ENCODE measurements at places on chromosomes 2 and 18.

DNA sequence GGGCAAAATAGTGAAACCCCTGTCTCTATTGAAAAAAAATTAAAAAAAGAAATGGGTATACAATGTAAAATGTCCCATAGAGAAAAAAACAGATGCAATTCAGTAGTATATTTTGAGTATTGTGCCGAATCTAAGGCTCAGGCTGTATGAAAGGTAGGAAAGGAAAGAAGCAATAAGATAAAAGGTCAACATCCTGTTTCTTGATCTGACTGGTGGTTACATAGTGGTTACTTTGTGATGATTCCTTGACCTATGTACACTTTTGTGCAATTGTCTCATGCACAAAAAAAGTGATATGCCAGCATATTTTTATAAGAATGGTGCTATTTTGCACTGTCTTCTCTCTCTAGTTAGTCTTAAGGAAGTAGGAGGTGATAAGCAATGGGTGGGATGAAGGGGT lies 1333.7 kb upstream of the TMEFF2 start:
- DNase-seq: no peak

DNA sequence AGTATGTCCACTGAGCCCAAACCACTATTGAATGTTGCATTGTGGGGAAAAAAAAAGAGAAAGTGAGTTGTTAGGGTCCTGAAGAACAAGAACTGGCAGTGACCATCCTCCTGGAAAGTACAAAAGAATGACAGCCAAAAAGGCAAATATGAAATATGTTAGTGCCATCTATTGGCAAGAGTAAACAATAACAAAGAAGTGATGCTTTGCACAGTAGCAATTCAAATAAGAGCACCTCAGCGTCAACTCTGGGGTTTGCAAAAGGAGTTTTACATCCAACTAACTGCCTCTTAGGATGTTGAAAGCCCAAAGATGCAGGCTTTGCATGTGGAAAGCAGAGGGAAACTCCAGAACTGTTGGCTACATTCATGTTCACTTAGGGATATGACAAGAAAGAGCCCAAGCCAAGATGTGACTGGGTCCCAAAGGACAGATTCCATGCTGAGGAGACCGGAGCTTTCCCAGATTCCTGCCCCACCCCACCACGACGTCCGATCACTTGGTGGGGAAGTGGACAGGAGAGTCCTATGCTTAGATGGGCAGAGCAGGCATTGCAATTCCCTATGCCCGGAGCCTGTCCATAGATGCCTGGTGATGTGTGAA lies 15.6 kb downstream of the TRABD2A start:
- DNase-seq: no peak

DNA sequence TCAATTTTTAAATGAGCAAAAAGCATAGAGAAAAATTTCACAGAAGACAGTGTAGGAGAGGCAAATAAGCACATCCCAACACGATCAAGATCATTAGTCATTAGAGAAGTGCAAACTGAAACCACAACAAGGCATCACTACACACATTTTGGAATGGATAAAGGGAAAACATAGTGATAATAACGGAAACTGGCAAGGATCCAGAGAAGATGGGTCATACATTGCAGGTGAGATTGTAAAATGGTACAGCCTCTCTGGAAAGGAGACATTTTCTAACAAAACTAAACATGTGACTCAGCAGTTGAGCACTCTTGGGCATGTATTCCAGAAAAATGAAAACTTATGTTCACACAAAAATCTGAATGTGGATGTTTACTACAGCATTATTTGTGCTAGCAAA lies 98.3 kb upstream of the TMEM17 start:
- DNase-seq: no peak

GRCh38 chr2:185132501-185133041 lies 534.2 kb downstream of the ZNF804A start:
- no peak for DNase-seq

- no peak for DNase-seq
Observed at GRCh38 chr2:28052691-28053090, 162.2 kb downstream of the BABAM2 start.

DNA sequence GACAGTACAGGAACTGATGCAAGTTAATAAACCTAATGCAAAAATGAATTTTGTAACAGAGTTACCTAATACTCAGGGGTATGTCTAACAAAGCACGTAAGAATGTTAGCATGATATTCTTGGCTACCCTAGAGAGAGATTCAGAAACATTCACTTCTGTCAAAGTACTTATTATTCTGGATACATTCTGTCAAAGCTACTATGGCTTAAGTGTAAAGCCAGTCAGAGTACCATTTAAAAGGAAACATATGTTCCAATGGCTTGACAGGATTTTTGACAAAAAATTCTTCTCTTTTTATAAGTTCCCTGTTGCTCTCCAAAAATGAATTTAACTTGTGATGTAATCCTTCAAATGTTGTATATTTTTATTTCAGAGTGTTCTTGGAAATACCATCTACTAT lies 85.5 kb downstream of the PIGN start:
- no peak for DNase-seq

- DNase-seq: no peak
Observed at GRCh38 chr18:2961821-2962220, 51.1 kb downstream of the LPIN2 start.

DNA sequence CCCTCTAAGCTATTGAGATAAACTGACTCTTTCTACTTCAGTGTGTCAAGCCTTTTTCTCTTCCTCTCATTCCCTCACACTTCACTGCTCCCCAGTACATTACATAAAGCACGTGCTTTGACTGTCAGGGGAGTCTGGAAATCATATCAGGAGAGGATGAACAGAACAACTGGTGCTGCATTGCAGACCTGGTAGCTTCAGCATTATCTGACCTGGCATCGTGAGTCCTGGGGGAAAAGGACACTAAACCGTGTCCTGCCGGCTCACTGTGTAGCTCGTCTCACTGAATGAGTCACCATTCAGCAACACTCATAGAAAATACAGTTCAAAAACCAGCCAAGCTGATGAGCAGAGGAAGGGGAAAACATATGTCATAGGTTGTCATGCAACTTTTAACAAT lies 108.5 kb upstream of the UNC80 start:
- DNase-seq: no peak

DNA sequence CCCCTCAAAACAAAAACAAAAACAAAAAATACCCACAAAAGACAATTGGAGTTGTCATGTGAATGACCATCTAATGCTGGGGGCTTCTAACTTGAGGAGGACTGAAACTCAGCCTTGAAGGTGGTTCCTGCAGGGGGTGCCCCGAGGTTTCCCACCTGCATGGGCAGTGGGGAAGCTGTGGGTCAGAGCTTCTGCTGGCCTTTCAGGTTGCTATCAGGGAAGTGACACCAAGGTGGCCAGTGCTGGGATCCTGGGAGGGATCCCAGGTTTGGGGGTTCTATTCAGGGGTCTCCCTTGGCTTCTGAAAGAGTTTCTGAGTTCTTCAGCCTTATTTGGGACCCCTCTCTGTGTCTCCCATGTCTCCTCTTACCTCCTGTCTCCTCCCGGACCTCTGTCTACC lies 62.8 kb downstream of the LDLRAD4 start:
- DNase-seq: no peak

DNA sequence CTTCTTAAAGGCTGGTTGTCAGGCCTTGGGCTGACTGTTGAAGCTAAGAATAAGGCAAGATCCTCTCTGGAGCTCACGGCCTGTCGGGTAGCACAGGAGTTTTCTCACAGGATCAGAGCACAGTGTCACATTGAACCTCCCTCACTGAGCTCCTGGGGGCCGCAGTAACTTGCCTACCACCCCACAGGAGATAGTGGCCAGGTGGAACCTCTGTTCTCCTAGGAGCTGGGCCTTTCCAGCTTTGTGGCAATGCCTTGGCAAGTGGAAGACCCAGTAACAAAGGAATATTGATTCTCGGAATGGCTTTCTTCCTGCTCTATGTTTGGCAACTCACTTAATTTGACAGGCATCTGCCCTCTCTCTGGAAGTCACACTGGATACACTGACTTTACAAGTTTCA lies 1.2 kb upstream of the ALK start:
- DNase-seq: no peak

- no peak for DNase-seq
Observed at GRCh38 chr2:25103287-25103871, 61.5 kb downstream of the EFR3B start.

GRCh38 chr18:78419171-78419570 lies 560.4 kb upstream of the SALL3 start:
- no peak for DNase-seq

DNA sequence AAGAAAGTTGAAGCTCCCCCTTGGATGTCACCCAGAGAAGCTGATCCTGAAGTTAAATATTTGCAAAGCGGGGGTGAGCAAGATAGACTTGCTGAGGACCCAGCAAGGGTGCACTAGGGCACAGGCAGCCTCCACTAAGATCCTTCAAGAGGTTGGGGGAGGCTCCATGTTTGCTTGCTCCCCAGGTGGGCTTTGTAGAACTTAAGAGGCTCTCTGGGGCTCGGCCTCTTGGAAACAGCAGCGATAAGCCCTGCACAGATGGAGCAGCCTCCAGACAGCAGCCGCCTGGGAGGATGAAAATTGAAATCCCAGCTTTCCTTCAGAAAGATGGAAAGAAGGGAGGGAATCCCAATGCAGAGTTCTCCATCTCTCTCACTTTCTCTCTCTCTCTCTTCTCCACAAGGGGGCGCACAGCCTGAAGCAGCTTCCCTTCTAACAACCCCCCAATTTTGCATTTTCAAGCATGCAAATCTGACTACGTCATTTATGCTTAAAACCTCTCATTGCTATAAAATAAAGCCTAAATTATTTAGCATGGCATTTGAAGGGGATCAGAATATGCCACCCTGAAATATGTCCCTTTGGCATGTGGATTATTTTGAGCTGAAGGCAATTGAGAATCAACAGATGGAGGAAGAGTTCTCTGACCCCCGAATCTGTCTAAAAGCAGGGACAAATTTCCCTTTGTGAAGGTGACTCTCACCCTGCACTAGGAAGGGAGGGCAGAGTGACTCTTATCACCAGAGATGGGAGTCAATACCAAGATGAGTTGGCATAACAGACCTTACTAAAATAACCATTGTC lies 185.7 kb upstream of the KLHL29 start:
- no peak for DNase-seq

DNA sequence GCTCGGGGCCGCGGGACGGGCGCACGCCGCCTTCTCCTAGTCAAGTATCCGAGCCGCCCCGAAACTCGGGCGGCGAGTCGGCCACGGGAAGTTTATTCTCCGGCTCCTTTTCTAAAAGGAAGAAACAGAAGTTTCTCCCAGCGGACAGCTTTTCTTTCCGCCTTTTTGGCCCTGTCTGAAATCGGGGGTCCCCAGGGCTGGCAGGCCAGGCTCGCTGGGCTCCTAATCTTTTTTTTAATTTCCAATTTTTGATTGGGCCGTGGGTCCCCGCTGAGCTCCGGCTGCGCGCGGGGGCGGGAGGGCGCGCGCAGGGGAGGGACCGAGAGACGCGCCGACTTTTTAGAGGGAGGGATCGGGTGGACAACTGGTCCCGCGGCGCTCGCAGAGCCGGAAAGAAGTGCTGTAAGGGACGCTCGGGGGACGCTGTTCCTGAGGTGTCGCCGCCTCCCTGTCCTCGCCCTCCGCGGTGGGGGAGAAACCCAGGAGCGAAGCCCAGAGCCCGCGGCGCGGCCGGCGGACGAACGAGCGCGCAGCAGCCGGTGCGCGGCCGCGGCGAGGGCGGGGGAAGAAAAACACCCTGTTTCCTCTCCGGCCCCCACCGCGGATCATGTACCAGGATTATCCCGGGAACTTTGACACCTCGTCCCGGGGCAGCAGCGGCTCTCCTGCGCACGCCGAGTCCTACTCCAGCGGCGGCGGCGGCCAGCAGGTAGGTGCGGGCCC lies 617 bp downstream of the FOSL2 start:
- DNase-seq: no peak

DNA sequence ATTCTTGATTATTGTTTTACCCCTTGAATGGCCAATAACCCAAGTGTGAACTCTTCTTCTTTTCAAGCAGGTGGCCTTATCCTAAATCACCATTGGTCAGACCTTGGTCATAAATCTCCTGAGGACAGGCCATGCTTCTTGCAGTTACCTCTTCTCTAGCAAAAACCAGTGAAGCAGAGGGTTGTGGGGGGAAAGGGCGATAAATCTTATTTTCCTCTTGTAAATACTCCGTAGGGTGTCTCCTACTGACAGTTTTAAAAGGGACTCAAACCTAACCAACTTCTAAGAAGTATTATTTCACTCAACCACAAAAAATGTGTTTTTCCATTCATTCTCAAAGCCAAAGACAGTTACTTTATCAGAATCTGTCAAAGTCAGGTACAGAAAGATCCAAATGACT lies 168.1 kb upstream of the RMP24 start:
- no peak for DNase-seq

GRCh38 chr18:8952769-8953760 lies 149.4 kb upstream of the NDUFV2 start:
- DNase-seq: no peak

DNA sequence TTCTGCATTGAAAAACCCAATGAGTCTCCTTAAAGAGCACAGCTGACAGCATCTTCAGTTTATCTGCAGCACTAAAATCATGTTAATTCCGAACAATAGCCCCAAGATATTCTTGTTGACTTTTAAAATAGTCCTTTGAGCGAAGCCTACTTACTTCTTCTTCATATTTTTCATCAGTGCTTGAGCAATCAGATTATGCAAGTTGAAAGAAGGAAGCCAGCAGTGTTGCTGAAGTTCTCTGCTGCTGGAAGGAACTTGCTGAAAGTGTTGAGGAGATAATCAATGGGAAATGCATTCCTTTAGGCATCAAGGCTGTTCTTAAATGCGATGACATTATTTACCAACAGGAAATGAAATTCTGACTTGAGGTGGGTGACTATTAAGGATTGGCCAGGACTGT lies 105.9 kb upstream of the SNTG2 start:
- DNase-seq: no peak

DNA sequence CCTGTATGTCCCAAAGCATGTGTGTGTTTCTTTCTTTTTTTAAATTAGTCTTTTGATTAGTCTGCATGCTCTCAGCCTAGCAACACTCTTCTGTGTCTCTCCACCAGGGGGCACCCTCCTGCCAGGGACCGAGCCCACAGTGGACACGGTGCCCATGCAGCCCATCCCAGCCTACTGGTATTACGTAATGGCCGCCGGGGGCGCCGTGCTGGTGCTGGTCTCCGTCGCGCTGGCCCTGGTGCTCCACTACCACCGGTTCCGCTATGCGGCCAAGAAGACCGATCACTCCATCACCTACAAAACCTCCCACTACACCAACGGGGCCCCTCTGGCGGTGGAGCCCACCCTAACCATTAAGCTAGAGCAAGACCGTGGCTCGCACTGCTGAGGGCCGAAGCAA lies 93.8 kb downstream of the NRP2 start:
- no peak for DNase-seq

DNA sequence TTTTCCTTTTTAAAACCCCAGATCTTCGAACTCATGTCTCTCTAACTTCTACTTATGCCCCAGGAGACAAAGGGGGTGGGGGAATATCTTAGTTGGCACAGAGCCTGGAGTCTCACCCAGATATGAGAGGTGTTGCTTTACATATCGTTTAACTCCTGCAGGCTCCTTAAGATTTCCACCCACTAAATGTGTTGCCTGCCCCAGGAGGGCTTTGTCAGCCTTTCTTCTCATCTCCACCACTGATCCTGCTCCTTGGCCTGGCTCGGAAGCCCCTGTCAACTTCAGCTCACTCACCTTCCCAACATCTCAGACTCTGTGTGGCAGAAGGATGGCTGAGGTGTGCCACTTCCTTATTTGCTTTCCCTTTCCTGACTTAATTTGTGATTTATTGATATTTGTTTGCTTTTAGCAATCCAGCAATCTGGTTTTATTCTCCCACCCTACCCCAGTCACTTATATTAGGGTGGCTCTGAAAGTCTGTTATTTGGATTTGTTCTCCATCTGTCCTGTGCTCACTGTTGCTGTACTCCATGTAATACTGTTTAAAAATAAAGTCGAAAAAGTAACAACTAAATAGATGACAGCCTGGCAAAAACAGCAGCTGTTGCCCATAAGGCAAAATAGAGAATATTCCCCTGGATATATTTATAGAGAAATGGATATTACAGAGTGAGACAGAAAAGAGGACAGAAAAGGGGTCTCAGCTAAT lies 200.6 kb downstream of the ZBTB7C start:
- DNase-seq: no peak

Data from NCI-H187 (cell line).